ENCODE measurements at places on chromosomes 12 and 14.

DNA sequence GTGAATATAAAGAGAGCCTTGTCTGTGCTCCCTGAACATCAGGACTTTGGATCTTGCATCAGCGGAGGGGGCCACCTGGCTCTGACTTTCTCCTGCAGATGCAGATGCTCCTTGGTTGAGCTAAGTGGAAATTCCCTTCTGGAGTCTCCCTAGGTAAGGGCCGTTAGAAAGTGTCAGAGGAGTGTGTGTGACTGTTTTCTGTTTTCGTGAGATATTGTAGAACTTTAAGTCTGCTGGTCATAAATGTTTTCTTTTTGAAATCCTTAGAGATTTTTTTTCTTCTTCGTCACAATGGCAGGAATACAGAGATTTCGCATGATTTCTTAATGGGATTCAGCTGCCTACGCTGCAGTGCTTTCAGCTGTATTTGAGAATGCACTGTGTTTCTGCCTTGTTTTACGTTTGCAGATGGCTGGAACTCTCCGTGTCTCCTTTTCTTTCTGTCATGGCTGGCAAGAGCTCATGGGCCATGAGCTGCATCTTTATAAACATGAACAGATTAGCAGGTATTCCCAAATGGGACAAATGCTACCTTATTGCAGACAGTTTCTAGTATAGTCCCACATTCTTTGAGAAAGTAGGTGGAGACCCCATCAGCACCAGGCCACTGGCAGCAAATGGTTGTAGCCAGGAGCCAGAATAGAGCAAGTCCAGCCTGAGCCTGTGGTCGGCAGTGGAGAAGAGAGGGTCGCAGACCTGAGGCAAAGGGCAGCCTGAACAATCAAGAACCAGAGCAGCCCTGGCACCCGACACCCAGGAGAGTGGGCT, 76.2 kb upstream of the FRMD6 start:
- no peak for DNase-seq

DNA sequence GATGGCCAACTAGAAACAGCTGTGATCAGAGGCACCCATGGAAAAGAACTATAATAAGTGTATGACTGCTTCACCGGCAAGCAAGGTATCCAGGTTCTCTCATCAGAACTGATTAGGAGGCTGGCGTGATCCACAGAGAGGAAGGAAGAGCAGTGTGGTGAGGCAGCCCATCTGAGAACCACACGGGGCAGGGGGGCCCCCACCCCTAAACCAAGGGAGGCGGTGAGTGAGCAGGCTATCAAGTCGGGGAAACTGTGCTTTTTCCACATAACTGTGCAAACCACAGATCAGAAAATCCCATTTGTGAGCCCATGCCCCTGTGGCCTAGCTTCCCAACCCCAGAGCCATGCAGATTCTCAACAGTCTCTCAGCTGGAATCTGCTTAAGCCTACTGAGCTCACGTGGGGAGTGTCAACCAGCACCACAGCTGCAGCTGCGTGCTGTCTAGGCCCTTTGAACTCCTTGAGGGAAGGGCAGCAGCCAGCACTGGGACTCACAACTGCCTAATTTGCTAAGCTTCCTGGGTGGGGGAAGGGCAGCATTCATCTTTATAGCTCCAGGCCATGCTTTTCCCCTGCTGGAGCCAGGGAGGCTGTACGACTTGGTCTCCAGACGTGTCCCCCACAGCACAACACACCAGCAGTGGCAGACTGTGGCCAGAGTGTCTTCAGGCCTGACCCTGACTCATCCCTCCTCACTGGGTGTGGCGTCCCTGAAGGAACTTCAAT, 444.4 kb upstream of the ATP2B1 start:
- DNase-seq = no peak

- no peak for DNase-seq
Measured at GRCh38 chr12:54159589-54159988, 29.2 kb downstream of the SMUG1 start.

- DNase-seq = no peak
Measured at GRCh38 chr12:100688451-100688864, 106.1 kb upstream of the ANO4 start.

DNA sequence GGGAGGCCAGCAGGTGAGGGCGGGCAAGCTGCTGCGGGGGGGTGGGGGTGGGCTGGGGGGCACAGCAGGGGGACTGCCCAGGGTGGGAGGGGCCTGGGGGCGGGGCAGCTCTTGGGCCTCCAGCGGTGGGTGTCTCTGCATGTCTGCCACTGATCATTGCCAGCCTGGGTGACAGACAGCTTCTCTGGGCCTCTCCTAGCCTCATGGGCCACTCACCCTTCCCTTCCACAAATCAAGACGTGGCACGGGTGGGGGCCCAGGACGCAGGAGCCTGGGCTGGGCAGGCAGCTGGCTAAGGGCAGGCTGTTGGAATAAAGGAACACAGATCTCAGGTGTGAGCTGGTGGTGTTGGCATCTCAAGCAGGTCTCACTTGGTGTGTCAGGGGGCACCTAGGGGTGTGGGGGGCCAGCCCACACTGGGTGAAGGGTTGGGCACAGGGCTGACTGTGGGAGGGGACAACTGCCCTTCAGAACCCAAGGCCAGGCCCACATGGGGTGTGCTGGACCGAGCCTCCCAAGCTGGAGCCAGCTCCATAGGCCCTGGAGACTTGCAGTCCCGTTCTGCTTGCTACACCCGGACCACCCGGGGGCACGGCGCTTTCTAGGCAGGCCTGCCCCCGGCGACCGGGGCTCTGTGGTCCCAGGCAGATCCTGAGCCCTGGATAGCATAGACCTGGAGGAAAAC, 3.0 kb downstream of the TEDC1 start:
- no peak for DNase-seq

DNA sequence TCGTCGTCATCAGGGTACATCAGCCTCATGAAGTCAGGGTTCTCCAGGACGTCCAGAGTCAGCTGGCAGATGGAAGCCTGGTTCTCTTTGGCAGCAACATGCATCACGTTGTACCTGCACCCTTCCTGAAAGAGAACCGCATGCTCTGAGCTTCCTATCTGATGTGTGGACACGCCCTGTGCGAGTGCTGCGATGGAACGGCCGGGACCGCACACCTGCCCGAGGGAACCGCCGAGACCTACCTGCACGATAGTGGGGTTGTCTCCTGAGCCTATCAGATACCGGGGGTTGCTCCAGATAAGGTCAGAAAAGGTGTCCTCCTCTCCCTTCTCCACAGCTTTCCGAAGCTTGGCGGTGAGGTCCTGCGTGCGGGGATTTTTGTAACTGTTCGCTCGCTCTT, 13.7 kb downstream of the ANKLE2 start:
- no peak for DNase-seq

GRCh38 chr14:23385642-23386265, 8.9 kb downstream of the CMTM5 start:
- DNase-seq = no peak

- DNase-seq = no peak
Measured at GRCh38 chr12:12717586-12718380, 615 bp downstream of the CDKN1B start.

DNA sequence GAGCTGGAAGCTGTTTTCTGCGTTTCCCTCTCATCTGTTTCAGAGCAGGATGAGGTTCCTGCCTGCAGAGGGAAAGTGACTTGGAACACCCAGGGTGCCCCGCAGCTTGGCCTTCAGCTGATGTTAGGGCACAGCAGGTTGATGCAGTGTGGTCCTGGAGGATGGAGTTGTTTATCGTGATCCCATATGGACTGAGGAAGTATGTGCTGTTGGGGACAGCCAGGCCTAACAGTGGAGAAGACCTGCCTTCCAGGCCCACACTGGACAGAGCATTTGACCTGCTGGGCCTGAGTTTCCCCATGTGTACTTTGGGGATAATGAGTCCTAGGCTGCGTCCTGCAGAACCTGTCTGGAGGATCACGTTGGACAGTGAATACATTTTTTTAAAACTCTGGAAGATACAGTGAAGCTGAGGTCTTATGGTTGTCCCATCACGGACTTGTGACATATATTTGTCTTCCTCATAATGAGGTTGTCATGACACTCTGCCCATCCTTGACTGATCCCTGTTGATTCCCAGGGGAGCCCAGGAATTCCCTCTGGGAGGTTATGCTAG, 12.8 kb downstream of the SERPINA1 start:
- DNase-seq = no peak

DNA sequence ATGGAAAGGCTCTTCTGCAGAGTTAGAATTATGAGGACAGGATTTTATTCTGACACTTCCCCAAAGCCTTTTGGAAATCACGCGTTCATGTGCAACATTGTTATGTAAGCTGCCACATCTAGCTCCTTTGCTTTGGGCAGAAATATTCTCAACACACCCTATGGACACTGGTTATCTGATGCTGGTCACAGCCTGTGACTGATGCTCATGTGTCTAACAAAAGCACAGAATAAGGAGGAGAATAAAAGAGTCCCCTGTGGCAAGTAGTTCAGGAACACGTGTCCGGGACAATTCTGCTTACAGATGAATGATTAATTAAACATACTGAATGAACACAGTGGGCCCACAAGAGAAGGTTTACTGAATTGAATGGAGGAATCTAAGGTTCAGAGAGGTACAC, 22.1 kb downstream of the FOXN3 start:
- no peak for DNase-seq

GRCh38 chr12:102629262-102629888, 149.0 kb upstream of the IGF1 start:
- no peak for DNase-seq

GRCh38 chr14:86619726-86620125, 1089.8 kb downstream of the FLRT2 start:
- no peak for DNase-seq

DNA sequence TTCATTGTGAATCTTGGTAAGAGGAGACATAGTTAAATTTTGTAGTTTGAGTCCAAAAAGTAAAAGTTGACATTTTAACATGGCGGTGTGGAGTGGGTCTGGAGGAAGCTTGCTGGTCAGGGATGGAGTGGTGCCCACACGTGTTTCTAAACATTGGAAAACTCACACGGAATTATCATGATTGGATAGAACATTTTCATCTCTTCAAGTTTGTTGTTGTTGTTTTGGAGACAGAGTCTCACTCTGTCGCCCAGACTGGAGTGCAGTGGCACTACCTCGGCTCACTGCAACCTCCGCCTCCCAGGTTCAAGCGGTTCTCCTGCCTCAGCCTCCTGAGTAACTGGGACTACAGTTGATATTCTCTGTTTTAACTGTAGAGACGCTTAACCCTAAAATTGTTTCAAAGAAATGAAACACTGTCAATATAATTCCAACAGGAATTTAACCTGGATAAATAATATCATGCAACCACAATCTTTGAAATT, 502 bp upstream of the MBIP start:
- DNase-seq = no peak

GRCh38 chr12:39372929-39373328, 70.0 kb downstream of the KIF21A start:
- peak; percentile 7 for DNase-seq

DNA sequence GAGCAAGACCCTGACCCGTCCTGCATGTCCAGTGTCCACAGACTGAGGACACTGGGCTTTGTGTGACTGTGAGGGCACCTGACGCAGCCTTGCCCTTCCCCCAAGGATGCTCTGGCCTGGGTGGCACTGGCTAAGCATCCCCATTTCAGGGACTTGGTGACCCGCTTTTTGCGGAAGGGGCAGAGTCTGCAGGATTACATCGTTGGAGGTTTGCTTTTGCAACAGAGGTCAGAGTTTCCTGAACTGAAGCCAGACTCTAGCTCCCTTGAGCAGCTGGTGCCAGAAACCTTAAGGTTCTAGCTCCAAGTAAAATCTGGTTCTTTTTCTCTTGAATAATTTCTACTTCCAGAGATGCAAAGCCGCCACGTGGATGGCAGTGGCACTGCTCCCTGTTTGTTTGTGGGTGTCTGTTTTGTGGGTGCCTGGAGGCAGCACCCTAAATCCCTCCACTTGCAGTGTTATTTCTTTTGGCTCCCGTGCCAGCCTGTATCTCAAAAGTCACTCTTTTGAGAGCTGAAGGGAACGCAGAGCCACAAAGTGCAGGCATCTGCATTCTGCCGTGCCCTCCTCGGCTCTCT, 184.7 kb downstream of the TSPAN9 start:
- DNase-seq = no peak

GRCh38 chr12:132185705-132186104, 41.4 kb downstream of the NOC4L start:
- no peak for DNase-seq

GRCh38 chr12:2034633-2035430, 18.0 kb upstream of the CACNA1C start:
- peak; percentile 93 for DNase-seq

GRCh38 chr12:132639956-132640520, 21.5 kb downstream of the P2RX2 start:
- DNase-seq = no peak

DNA sequence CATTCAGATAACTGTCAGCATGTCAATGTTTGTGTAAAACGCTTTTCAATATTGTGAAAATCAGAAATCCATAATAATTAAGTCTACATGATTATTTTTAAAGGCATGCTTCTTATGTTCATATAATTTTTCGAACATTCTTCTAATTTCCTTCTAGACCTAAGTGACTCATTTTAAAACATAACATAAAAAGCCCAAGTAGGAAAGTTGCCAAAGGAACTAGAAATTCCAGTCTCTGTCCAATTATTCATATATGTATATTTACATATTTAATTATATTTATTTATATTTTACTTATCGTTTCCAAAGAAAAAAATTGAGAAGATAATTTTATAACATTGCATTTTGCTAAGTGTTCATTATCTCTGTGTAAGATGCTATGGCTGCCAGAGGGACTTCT, 110.4 kb downstream of the TMTC1 start:
- no peak for DNase-seq

DNA sequence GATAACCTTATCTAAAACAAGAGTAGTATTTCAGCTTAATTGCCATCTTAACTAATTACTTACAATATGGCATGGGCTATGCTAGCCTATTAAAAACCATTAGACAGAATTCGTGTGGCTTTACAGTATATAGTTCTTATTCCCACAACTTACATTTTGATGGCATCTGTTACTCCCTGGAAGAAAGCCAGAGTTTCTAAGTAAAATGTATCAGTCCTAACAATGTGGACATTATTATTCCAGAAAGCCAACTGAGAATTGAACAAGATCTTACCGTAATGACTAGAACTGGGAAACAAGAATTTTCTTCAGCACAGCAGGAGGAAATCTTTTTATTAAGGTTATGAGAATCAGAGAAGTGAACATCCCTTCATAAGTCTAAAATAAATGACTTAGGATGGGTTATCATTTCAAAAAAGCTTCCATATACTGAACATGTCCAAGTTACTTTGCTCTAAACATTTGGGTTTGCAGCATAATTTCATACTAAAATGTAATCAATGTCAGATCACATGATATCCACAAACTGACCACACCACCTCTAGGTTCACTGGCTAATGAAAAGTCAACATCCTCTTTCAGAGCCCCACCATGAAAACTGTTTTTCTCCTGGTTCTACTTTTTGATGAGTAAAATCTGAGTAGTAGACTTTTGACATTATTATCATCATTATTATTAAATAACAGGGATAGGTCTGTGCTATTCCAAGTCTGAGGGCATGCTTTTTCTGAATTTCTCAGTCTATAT, 179.7 kb downstream of the SSPN start:
- no peak for DNase-seq

DNA sequence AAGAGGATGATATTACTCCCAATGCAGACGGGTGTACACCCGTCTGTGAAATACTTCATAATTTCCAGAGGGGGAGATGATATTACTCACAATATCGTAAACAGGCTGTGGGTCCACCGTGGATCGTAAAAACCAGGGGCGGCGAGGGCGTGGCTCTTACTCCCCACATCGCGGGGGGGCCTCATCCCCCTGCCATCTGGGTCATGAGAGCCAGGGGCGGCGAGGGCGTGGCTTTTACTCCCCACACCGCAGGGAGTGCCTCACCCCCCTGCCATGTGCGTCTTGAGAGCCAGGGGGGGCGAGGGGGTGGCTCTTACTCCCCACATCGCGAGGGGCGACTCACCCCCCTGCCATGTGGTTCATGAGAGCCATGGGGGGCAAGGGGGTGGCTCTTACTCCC, 86.2 kb upstream of the GNG2 start:
- no peak for DNase-seq

Data from GM20000 (cell line).